ENCODE measurements at places on chromosomes 5 and 9.

- DNase-seq: no peak
Measured at GRCh38 chr9:107740088-107740980, 250.8 kb upstream of the KLF4 start.

DNA sequence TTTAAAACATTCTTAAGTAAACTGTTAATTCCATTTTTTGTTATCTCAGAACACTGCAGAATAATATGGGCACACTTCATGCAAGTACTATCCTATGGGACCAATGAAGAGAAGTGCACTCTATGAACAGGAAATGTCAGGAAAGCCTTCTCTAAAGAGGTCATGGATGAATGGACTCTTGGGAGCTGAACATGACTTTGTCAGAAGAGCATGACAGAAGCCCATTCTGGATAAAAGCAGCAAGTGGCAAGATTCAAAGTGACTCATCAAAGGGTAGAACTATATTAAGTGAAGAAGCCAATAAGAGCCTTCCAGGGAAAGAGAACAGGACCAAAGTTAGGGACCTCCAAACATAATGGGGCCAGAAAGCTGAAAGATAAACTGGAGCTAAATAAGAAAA, 94.0 kb downstream of the RAPGEF6 start:
- no peak for DNase-seq

- no peak for DNase-seq
Measured at GRCh38 chr9:111712369-111712768, 51.0 kb downstream of the GNG10 start.

DNA sequence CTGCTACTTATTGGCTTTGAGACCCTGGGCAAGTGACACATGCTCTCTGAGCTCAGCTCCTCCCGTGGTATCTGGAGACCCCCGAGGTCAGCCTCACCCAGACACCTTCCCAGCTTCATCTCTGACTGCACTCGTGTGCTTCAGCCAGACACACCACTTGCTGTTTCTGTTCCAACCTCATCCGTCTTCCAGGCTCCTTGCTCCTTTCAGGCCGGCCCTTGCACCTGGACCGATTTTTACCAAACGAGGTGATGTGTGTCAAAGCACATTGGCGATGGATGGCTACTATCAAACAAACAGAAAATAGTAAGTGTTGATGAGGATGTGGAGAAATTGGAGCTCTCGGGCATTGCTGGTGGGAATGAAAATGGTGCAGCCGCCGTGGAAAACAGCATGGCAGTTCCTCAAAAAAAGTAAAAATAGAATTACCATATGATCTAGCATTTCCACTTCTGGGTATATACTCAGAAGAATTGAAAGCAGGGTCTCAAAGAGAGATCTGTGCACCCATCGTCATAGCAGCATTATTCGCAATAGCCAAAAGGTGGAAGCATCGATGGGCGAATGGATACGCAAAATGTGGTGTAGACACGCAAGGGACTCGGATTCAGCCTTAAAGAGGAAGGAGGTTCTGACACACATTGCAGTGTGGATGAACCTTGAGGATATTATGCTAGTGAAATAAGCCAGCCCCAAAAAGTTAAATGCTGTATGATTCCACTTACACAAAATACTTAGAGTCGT, 96.1 kb upstream of the IER5L start:
- DNase-seq: no peak

- DNase-seq: no peak
Measured at GRCh38 chr5:30390095-30390494, 803.4 kb upstream of the CDH6 start.

- DNase-seq: no peak
Measured at GRCh38 chr5:96967400-96967799, 31.5 kb downstream of the LNPEP start.

DNA sequence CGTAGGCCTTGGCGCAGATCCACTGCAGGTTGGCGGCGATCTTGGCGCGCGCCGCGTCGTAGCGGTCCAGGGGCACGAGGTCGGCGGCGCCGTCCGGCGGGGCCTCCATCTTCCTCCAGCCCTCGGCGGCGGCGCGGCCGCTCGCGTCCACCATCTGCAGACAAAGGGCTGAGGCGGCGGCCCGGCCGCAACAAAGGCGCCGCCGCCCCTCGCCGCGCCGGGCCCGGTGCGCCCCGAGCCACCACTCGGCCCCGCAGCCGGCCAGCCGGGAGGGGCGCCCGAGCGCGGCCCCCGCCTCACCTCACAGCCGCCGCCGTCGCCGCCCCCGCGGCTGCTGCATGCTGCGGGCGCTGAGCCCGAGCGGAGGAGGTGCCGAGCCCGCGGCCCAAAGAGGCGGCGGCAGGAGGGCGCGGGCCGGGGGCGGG, 328 bp downstream of the CAMSAP1 start:
- no peak for DNase-seq

- no peak for DNase-seq
Measured at GRCh38 chr5:143196601-143197259, 206.8 kb downstream of the NR3C1 start.

DNA sequence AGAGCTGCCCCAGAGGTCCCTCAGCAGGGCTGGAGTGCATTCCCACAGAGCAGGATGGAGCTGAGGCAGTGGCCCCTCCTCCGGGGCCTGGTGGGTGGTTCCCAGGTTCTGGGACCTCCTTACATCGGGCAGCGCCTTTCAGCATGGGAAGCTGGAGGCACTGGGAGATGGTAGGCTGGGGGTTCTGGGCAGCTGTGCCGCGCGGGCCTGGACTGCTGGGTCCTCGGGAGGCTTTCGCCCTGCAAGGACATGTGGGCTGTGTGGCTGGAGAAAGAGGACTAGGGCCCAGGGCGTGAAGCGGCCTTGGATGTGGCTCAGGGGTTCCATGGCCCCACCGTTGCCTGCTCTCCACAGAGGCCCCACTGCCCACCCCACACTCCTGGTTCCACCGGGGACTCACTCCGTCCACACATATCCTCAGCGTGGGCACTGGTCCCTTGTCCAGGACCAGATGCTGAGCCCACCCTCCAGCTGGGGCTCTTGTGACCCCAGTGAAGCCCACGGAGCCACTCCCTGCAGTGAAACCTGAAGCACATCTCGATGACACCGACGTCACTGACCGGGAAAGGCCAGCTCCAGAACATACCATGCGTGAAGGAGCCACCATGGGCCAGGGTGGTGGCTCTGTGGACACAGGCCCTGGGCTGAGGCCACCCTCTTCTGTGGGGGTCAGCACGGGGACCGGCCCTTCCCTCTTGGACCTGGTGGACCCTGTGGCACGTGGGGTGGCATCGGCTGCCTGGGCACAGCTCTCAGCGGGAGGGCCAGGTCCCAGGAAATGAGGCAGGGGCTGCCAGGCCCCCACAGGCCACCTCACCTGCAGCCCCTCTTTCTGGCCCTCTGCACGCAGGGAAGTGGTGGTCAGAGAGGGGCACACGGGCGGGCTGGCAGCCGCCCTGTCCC, 31.5 kb upstream of the NKD2 start:
- no peak for DNase-seq

- DNase-seq: no peak
Measured at GRCh38 chr5:65213921-65214525, 267.7 kb downstream of the ADAMTS6 start.

DNA sequence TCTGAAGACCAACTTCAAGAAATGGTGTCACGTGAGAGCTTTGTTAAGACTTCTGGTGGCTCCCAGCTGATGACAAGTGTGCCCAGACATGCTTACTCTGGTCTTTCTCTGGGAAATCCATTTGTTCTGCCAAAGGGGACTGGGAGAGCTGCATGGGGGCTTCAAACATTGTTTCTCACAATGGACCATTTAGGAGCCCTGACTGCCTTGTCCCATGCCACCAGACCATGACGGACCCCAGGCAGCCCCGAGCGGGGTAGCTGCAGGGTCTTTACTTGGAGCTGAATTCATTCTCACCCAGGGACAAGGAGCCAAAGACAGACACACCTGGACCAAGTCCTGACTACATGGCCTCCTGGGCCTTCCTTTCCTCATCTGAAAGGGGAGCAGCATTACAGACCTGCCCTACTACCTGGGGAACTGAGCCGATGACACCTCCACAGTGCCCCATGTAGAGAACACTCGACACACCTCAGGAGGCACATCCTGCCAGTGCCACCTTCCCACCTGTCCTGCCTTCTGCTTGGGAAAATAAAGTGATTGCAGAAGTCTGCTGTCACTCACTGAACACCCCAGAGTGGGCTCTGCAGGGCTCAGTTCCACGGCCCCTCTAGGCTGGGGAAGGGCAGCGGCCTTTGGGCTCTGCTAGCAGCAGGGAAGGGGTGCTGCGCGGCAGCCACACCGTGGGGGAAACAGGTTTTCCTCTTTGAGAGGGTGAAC, 169.0 kb downstream of the DAB2IP start:
- no peak for DNase-seq

DNA sequence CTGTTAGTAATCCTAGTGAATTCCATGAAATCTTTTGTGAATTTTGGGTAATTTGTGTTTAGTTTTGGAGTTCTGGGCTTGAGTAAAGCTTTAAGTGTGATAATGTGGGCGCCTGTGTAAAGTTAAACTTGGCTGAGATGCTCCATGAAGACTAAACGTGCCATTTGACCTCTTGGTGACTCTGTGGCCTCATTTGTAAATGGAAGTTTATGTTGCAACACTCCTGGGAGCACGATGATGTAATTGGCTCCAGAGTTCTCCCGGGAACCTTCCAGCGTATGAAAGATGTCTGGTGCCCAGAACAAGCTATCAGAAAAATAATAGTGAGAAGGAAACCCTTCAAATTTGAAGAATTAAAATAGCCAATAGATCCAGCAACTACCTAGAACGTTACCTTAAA, 981.2 kb downstream of the TLE4 start:
- no peak for DNase-seq

GRCh38 chr9:116058421-116058820, 95.2 kb upstream of the PAPPA start:
- DNase-seq: no peak

DNA sequence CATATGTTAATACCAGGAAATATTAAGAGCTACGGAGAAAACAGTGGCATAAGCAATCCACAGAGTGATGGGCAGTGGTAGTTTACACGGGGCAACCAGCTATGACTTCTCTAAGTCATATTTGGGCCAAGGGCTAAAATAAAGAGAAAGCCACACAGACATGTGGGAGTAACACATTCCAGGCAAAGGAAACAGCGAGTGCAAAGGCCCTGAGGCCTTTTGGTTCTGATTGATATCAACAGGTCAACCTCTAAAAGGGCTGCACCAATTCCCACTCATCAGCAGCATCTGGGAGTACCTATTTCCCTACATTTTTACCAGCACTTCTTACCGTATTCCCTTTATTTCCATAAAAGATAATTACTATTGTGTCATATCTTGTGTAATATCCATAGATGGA, 173.4 kb downstream of the SPOCK1 start:
- DNase-seq: no peak

GRCh38 chr5:24162343-24162742, 482.4 kb downstream of the CDH10 start:
- DNase-seq: no peak

DNA sequence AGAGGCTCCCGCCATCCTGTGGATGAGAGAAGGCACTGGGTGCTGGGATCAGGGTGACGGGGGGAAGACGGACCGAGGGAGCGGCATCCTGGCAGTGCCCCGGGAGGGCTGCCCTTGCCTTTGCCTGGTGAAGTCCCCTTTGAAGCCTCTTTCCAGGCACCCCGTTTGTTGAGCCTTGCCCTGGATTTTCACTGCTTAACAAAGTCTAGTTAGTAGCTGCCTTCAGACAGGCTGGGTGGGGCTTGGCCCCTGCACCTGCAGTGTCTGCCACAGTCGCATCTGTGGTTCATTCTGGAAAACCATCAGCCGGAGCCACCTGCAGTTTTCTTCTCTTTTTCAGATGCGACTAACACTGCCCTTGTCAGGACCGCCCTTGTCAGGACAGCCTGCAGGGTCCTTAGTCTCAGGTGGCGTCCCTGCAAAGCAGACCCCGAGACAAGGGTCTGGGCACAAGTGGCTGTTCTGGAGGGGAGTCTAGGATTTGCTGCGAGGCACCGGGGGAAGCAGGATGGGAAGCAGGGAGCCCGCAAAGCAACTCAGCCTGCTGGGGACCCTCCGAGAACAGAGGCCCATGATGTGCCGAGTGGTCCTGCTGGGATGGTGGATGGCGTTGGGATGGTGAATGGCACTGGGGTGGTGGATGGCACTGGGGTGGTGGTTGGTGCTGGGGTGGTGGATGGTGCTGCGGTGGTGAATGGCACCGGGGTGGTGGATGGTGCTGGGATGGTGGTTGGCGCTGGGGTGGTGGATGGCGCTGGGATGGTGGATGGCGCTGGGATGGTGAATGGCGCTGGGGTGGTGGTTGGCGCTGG, 147.9 kb upstream of the COL5A1 start:
- no peak for DNase-seq
